ENCODE measurements at places on chromosomes 2 and 18.

DNA sequence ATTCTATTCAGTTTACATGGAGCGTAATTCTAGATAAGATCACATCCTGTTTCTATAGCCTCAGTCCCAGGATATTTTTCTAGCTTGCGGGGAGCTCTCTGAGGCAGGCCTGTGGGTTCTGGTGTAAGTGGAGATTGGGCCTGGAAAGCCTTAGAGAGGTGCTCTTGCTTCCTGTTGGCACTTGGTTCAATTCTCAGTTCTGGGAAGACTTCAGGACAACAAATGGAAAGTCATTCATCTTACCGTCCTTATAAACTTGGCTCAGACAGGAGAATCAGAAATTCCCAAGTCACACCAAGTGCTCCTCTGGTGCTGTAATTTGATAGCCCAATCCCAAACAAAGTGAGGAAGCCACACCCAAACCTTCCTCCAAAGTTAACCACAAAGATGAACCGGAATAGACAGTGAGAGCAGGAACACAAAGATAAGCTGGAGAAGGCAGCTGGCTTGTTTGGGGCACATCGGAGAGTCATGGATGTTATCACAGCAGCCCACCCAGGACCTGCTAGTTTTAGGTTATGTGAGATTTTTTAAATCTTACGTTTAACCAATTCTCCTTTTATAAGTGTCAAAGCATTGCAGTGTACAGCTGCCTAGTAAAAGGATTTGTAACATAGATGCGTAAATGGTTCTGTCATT is 144.3 kb upstream of the MAP3K20 start:
- no peak for DNase-seq

- no peak for DNase-seq
Measured at GRCh38 chr2:191951832-191952231, 104.9 kb upstream of the CAVIN2 start.

GRCh38 chr2:99776906-99777646 is 287.3 kb upstream of the REV1 start:
- no peak for DNase-seq

DNA sequence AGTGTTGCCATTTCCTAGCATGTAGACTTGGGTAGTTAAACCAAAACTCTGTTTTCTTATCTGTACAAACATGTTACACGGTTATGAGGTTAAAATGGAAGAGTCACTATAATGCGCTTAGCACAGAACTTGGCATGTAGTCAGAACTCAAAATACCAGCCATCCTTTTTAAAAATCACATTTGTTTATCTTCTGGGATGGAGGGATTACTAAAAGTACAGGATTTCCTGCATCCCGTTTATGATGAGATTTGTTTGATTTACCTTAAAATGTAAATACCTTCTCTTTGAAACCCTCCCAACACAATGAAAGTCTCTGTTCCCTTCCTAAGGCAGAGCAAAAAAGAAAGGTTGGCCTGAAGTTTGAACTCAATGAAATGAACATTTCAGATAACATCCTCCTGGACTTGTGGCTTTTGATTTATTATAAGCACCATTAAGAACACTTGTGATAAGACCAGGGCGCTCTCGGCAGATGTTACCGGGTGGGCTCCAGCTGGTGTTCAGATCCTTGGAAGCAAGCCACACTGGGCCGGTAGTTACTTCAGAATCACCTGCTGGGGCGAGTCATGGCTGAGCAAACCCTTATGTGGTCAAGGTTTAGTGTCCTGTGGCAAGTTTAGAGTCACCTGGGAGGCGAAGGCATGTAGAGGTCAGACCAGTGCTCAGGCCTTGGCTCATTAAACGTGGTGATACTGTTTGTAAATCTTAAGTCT is 105.7 kb downstream of the MGAT5 start:
- DNase-seq: no peak

DNA sequence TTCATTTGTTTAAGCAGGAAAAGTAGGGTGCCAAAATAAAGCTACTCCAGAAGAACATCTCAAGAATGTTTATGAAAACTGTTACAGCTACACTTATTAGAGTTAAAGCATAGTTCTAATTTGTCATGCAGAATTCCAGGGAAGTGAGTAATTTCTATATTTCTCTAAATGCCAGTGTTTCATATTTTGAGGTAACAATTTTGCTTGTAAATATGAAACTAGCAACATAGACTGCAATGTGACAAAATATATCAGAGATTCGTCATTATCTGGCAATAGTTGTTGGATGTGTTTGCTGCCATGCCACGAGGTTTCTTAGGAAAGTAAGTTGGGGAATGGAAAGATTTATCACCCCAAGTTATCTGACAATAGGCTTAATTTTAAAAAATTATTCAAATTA is 424.1 kb upstream of the ZEB2 start:
- no peak for DNase-seq

- DNase-seq: no peak
Measured at GRCh38 chr2:18378020-18378653, 182.3 kb downstream of the RDH14 start.

- no peak for DNase-seq
Measured at GRCh38 chr2:61750624-61751023, 103.2 kb downstream of the FAM161A start.

GRCh38 chr2:24206242-24206641 is 31.4 kb downstream of the FAM228A start:
- no peak for DNase-seq

DNA sequence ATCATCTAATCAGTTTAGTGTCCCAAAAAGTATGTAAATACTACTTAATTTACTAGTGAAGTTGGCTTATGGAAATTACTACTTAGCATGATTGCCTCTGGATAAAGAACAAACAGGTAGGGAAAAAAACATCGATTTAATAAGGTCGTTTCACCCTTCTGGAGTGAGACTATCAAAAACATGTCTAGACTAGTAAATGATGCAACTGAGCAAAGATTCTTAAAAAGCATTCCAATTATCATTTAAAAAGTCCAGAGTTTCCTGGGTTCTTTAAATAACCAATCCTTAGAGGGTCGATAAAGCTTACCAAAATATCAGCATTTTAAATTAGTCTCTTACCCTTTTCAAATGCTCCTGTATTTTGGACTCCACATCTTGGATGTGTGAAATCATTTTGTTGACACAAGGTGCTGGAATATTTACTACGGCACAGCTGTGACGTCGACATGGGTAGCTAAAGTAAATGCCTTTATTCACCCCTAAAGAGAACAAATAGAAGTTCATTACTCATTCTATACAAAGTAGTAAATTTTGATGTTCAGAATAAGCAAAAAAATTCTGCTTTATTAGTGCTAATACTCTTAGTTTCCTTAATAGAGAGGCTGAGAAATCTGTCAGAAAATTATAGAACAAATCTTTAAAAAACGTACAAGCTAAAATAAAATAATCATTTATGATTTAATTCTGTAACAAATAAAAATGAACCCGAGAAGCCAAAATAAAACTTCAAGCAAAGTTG is 70.6 kb downstream of the CCDC178 start:
- no peak for DNase-seq

Data from CD4-positive, alpha-beta T cell treated with Interleukin-15 for 1 hour (primary cell).